ENCODE measurements at places on chromosomes 7 and 10.

DNA sequence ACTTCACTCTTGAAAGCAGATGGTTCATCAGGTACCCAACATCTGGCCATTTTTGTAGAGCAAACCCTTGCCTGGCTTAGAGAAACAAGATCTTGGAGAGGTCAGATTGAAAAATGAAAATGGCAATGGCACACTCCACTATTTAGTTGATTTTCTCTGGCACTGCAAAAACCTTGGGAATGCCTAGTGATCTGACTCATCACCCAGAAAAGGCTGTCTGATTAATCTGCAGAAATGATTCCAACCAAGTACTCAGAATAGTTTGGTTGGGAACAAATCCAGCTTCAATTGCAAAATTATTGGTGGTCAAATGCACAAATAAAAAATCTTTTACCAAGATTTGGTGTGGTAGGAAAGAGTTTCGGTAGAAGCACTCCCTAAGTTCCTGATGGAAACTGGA is 351.2 kb downstream of the PHTF2 start:
- no peak for DNase-seq

GRCh38 chr7:22127835-22128527 is 182.3 kb upstream of the CDCA7L start:
- DNase-seq, result no peak

DNA sequence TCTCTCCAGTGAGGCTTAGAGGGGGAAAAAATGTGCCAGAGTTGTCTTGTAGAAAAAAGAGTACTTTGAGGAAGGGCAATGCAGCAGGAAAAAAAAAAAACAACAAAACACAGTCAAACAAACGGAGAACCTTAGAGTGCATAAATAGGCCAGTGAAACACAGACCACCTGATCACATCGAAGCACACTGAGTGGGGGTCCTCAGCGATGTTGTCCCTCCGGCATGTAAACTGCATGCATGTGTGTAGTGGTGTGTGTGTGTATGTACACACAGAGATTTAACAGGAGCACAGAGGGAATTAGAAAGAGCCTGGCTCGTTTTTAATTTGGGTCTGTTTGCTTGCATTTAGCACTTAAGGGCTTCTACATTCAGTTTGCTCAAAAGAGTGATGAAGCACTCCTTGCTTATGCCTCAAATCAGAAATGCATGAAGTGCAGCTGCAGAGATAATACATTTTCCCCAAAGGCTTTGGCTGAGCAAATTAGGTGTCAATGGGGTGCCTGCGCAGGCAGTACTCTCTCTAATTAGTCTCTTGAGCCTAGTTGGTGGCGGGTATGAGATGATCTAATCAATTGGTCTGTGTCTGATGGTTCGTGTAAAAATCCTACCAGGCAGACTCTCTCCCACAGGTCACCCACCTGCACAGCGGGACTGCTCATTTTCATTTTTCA is 62.7 kb upstream of the FZD1 start:
- no peak for DNase-seq

GRCh38 chr10:102421757-102422512 is 1.3 kb downstream of the FBXL15 start:
- no peak for DNase-seq

DNA sequence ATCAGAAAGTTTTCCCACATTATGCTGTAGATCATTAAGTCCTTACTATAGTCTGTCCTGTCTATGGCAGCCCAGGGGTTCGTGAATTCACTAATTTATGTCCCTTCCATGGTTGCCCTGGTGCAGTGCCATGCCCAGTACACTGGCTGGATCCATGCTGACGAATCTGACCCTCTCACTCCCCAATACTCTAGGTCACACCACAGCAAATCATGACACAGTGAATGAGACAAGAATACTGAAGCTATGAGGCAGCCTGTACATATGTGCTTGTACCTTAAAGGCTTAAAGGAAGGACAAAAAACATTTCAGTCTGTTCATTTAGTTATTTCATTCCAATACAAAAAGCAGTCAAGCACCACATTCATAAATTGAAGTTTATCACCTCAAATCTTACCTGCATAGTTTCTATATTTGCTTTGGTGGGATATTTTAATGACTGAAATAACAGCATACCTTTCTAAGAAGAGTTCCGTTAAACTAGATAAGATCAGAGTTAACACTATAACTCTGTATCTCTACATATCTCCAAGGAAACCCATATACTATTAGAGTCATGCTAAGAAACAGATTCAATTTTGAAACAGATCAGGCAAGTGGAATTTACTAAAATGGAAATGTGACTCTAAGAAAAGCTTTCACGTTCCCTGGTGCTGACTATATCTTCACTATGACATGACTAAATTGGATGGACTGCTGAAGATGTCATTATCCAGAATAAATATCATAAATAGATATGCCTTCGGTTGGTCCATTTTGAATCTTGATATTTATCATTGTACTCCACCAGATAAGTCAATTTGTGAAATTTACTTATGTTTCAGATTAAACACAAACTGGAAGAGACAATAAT is 36.7 kb downstream of the OSBPL3 start:
- no peak for DNase-seq

- no peak for DNase-seq
These were observed 162.3 kb downstream of the CAMK1D start for GRCh38 chr10:12511651-12512050.

DNA sequence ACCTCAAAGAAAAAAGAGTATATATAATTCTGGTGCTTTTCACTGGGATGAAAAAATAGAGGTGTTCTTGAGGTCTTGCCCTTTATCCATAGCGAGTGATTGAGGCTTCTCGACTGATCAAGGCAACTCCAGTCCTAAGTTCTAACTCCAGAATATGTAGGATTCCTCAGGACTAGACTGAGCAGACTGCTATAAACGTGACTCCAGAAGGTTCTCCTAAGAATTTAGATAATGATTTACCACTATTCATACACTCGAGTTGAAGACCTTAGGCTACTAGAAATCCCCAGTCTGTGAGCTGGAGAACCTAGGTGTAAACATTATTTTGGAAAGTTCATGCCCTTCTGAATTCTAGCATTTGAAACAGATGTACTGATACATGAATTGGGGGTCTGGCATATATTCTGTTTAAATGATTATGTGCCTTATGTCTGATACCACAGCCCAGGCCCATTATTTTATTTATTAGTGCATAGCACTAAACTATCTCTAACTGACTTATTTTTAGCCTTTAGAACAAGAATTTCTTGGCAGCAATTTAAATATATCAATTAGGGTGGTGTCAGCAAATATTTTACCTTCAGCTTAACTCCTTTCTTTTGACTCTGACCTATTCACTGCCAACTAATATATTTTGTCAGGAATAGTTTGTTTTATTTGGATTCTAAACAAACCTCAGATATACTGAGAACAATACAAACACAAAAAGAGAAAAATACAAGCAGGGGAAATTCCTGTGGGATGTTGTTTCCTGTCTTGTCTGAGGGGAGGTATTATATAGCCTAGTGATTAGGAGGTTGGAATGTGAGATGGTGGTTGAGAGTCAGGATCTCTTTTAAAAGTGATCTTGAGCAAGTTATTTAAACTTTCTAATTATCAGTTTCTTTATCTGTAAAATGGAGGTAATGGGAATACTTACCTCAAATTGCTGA is 75.8 kb downstream of the PODXL start:
- DNase-seq, result no peak

GRCh38 chr7:102304668-102305067 is 18.0 kb downstream of the SH2B2 start:
- DNase-seq, result no peak

- DNase-seq, result no peak
These were observed 10.1 kb upstream of the ADAP1 start for GRCh38 chr7:964401-965231.

- DNase-seq, result no peak
These were observed 5.6 kb upstream of the KNDC1 start for GRCh38 chr10:133154411-133154810.

GRCh38 chr7:54841772-54842697 is 83.0 kb upstream of the SEC61G start:
- DNase-seq, result no peak

- no peak for DNase-seq
These were observed 293.7 kb downstream of the BICC1 start for GRCh38 chr10:58806323-58806722.

Data from stimulated activated CD4-positive, alpha-beta T cell treated with anti-CD3 and anti-CD28 coated beads, TNF-alpha, amount 100 ng/mL, for 48 hours (primary cell).